NCI-H748 treated with DMSO at 0.1 percent for 48 hours (cell line): ENCODE measurements at places on chromosomes 7 and 10.

GRCh38 chr10:26946102-26946811, 85.5 kb upstream of the ABI1 start:
- DNase-seq = no peak

- no peak for DNase-seq
These were observed 52.3 kb upstream of the MYL10 start for GRCh38 chr7:101681170-101682007.

DNA sequence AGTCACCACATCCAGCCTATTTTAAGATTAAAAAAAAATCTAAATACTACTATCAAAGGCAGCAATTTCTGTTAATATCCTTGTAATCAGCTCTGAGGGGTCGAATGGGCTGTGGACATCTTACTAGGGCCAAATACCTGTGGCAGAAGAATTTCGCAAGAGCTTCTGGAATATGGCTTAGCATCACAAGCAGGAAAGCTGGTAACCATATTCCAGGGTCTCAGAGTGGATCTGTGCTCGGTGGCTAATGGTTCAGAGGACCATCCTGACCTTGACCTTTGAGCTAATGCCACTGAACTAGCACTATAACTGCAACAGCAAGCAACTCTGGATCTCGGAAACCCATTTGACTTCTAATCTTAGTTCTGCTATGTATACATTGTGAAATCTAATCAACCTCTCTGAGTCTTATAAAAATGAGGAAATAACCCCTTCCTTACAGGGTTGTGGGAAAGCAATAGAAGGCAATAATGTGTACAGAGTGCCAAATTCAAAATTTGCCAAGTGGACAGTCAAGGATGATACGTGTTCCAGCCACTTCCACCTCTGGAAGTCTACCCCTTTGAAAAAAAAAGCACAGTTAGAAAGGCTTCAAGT, 65.5 kb downstream of the CYP26A1 start:
- DNase-seq = no peak

GRCh38 chr7:3092468-3092867, 48.8 kb upstream of the CARD11 start:
- no peak for DNase-seq

DNA sequence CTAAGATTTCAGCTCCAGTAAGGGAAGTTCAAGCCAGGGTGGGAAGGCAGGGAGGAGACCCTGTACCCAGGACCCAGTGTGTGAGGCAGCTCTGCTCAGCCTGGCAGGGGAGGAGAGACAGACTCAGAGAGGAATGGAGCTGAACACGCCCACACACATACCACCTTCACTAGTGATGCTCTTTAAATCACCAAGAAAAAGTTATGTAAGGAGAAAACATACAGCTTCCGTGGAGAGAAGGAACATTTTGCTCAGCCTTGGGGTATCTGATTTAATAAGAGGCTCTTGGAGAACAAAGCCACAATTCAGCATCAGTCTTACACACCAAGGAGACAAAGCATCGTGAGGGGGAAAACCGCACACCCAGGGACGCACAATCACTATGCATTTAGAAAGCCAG, 62.9 kb downstream of the PRKAG2 start:
- DNase-seq = no peak

DNA sequence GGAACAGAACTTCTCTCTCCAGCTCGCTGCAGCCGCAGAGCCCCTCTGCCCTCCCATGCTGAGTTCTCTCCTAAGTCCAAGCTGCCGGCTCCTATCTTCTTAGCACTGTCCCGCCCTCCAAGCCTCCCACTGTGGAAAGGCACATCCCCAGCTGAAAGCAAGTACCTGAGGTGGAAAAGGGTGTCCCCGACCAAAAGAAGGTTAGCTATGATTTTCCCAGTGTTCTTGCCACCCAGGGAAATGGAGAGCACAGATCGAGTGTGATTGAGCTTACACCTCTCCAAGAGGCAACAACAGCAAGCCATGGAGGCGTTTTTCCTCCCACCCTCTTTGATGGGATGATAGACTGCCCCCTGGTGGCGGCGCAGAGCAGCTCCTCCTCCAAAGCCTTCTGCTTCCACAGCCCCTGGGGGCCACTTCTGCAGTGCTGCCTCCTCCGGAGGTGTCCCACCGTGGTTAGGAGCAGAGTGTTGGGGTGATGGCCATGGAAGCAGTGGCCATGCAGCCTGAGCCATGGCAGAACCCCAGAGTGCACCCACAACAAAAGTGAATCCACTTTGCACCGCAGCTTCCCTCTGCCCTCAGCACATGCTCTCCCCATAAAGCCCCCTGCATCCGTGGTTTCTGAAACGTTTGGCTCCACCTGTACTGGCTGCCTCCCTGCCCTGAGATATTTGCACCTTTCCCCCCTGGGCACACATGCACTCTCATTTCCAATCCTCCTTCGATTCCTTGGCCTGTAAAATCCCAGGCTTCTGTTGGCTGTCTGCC, 143.1 kb upstream of the STK17A start:
- DNase-seq = peak; percentile 37

DNA sequence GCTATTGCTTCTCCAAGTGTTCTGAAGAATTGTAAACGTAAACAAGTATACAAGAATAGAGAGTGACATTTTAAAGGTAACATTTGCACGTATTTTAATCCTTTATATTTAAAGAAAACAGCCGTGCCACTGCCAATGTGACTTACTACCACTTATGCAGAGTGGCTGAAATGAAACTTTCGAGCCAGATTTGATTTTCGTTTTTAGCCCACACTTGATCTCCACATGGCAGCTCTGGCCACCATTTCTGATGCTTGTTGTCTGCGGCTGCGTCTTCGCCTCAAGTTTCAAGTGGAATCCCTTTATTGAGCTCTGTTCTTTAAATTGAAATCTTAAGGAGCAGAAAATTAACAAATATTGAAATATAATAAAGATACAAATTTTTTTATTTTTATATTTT, 70.0 kb downstream of the ELAPOR2 start:
- DNase-seq = no peak

- no peak for DNase-seq
These were observed 3.7 kb upstream of the AP5Z1 start for GRCh38 chr7:4771737-4772136.

DNA sequence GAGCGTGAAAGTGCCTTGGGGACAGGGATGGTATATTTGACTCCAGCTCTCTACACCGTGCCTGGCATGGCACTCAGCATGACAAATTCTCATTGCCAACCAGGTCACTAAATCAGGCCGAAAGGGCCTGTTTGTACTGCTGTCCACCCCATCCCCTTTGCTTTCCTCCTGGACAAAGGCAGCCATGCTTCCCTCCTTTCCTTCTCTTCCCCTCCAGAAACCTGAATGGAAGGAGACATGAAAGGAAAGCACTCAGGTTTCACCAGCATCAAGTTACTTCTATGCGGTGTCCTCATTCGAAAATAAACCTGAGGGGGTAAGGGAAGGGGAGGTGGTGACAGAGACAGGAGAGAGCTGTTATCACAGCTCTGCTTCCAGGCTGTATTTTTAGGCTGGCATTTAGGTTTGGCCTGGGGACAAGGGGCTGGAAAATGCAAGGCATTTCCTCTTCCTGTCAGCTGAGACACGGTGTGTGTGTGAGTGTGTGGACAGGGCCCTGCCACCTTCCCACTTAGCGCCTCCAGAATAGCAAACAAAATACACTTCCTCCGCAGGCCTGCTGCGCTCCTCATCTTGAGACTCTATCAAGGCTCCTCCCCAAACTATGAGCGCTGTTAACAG, 79.9 kb upstream of the COL13A1 start:
- DNase-seq = no peak

GRCh38 chr10:22049635-22050034, 46.1 kb upstream of the DNAJC1 start:
- no peak for DNase-seq

DNA sequence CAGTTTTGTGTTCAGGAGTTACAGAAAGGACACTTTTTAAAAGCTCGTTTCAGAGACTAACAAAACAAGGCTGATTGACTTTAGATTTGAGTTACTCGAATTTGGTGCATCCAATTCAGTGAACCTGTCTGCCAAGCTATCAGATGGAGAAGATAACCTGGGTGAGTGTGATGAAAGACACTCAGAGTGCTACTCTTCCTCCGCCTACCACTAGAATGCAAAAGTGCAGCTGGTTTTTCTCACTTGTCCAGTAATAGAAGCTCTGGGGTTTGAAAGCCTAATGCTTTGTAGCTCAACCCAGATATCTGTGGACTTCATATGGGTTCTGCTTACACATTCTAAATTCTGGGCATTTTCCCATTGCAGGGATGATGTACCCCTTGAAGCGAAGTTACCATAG, 82.8 kb upstream of the NPY start:
- DNase-seq = no peak

DNA sequence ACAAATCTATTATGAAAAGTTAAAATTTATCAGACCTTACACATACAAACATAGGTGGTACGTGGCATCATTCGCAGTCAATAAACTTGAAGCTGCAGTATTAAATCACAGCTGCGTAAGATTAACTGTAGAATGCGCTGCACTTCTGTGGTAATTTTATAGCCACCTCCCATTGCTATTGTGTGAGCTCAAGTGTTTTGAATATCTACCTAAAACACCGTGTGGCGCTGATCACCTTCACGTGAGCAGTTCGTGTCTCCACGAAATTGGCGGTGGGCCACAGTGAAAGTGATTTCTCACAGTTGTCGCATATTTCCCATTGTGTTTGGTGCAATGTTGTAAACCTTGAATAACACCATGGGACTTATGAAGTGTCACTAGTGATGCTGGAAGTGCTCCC, 102.8 kb downstream of the PLPP4 start:
- peak; percentile 9 for DNase-seq
